CD14-positive monocyte (primary cell): ENCODE measurements at places on chromosomes 16 and 17.

- DNase-seq: no peak
Observed at GRCh38 chr16:64621616-64622015, 500.2 kb downstream of the CDH11 start.

DNA sequence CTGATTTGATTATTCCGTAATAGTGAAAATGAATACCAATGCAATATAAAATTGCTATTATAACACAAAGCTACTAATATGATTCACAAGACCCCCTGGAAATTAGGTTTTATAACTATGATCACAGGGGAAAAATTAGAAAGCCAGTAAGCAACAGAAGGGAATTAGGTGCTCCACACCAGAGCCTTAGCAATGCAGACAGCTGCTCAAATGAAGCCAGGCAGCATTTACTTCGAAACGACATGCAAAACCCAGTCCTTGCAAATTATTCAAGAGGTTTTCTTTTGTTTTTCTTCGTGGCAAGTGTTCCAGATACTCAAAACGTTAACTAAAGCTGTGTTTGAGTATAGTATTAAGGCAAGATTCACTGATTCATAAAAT lies 47.9 kb downstream of the TOX3 start:
- DNase-seq: no peak

- no peak for DNase-seq
Observed at GRCh38 chr17:82696916-82697807, 1.3 kb downstream of the RAB40B start.

DNA sequence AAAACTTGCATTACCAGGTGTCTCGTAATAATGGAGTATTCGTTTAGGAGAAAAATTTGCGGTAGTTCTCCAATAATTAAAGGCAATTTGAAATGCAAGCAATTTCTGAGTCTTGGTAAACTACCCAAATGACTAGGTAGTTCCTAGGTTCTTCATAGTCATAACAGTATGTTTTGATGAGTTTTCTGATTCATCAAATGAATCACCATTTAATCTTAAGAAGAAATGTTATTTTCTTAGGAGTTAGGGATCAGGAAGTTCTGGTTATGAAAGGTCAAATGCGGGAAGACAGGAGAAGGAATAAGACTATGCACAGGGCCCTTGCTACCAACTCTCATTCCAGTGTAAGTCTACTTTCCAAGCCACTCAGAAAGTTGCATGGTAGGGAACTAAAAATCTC lies 221.5 kb upstream of the SOX9 start:
- no peak for DNase-seq

- DNase-seq: no peak
Observed at GRCh38 chr16:22898131-22898530, 84.2 kb downstream of the HS3ST2 start.

DNA sequence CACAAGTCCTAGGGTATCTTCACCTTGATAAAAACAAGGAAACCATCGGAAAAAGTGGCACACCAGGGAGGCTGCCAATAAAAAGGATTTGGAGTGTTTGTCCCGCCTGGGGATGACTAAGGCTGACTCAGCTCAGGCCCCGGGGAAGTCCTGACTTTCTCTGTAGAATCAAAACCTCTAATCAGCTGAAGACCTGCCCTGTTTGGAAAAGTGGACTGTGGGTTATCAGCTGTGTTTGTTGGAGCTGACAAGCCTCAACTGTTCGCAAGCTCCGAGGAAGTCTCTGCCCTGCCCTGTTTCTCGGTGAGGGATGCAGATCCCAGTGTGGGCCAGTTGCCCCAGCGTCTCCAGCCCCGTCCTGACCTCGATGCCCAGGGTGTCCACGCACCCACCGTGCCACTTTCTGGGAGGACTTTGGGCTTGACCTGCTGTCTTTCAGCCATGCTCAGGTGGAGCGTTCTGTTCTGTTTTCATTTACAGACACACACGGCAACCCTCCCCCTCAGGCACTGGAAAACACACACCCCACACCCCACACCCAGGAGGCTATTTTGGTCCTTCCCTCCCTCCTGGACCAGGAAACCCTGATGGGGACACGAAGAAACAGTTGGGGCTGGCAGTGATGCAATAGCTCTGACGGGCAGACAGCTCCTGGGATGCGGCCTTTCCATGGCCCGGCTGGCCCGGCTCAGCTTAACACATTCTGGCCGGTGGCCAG lies 27.6 kb upstream of the PITPNA start:
- DNase-seq: peak; percentile 92

DNA sequence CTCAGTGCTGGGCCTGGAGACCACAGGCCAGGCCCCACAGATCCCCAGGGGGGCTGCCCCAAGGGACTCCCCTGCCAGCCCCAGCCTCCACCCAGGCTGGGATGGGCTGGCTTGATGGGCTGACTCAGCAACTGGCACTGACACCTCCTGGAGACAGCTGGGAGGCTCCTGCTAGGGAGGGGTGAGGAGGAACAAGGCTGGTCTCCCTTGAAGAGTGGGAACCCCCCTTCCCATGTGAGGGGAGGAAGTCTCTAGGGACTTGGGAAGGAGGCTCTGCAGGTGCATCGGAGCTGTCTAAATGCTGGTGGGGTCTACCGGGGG lies 10.4 kb downstream of the NHERF1 start:
- peak; percentile 88 for DNase-seq

GRCh38 chr16:27495191-27495590 lies 54.5 kb downstream of the GTF3C1 start:
- DNase-seq: no peak

GRCh38 chr17:44502598-44503146 lies 534 bp downstream of the GPATCH8 start:
- DNase-seq: no peak

DNA sequence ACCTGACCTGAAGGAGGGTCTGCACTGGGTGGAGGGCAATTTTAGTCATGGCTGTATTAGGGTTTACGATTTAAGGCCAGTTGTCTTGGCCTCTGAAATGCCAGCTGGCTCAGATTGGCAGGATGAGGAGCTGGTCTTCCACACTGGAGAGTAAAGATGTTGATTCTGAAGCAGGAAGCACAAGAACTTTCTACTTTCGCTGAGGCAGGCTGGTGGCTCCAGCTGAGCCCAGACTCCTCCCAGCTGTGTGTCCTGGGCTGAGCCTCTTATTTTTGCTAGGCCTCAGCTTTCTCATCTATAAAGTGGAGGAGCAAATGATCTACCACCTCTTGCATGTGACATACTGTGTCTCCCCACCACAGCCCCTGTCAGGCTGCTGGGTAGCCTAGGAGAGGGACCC lies 74.4 kb downstream of the MRM1 start:
- DNase-seq: no peak

DNA sequence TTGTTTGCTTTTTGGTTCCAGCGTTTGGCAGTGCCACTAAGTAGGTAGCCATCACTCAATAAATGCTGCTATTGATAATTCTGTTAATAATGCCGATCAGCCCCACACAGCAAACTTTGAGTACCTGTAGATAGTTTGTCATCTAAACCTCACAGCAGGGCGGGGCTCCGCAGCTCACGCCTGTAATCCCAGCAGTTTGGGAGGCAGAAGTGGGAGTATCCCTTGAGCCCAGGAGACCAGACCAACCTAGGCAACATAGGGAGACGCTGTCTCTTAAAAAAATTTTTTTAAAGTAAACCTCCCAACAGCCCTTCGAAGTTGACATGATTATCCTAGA lies 1.6 kb downstream of the BFAR start:
- no peak for DNase-seq

DNA sequence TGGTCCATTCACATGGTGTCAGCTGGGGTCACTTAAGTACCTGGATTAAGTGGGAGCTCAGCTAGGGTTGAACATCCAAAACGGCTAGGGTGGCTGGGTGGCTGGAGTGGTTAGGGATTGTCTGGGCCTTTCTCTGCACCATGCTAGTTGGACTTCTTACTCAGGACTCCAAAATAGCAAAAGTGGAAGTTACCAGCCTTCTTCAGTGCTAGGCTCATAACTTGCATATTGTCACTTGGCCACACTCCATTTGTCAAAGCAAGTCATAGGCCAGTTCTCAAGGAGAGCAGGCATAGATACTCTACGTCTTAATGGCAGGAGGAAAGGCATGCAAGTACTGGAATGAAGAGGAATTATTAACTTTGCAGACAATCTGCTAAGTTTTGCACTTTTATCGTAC lies 69.7 kb downstream of the ESRP2 start:
- no peak for DNase-seq

GRCh38 chr17:76383546-76384221 lies 725 bp upstream of the SPHK1 start:
- DNase-seq: peak; percentile 72

GRCh38 chr16:60945225-60945624 lies 1091.0 kb downstream of the CDH8 start:
- DNase-seq: no peak
